ENCODE measurements at places on chromosomes 7 and 10.

GRCh38 chr7:87316097-87316700, 29.3 kb upstream of the CROT start:
- DNase-seq = no peak

GRCh38 chr7:112108981-112109380, 97.2 kb downstream of the DOCK4 start:
- no peak for DNase-seq

DNA sequence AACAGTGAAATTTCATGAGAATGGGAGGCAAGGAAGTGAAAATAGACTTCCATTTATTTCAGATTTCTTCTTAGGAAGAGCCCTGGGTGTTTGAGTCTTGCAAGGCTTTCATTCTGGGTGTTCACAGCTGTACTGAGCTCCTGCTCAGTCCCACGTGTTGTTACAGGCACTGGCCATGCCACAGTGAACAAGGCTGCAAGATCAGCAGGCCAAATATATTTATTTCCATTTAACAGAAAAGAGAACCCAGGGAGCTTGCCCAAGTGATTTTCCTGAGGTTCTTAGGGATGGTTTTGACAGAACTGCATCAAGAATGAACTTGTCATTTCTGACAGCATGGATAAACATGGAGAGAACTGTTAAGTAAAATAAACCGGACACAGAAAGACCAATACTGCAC, 54.5 kb upstream of the CD36 start:
- DNase-seq = no peak

DNA sequence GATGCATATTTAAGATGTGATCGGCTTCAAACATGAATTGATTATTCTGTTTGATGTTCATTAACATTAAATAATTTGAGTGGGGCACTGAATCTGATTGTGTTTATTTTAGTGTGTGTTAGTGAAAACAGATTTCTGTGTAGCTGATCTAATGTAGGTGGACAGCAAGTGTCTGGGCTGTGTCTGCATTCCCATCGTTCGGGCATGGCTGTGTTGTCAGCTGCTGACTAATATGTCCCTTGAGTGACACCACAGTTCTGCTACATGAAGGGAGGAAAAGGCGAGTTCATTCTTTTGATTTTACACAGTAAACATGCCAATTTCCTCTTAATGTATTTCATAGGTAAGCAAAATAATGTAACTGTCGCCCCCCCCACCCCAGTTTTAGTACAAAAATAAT, 203.0 kb downstream of the CNTNAP2 start:
- DNase-seq = no peak

GRCh38 chr10:86836044-86836443, 79.6 kb downstream of the BMPR1A start:
- DNase-seq = no peak

DNA sequence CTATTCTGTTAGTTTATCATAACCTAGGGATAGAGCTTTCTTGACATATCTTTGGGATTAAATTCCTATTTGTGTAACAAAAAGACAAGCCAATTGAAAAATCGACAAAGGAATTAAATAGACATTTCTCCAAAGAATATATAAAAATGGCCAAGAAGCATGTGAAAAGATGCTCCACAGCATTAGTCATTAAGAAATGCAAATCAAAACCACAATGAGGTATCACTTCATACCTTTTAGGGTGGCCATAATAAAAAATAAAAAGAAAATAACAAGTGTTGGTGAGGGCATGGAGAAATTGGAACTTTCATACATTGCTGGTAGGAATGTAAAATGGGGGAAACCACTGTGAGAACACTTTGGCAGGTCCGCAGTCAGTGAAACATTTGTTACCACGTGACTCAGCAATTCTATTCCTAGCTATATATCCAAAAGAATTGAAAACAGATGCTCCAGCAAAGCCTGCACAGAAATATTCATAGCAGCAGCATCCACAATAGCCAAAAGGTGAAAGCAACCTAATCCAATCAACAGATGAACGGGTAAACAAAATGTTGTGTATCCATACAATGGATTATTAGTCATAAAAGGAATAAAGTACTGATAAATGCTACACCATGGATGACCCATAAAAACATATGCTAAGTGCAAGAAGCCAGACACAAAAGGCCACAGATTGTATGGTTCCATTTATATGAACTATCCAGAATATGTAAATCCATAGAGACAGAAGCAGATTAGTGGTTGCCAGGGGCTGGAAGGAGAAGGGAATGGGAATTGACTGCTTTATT, 20.5 kb downstream of the SPAG6 start:
- no peak for DNase-seq

- DNase-seq = no peak
Observed at GRCh38 chr10:25017661-25018060, 1.2 kb downstream of the THNSL1 start.

GRCh38 chr7:111958431-111958830, 247.8 kb downstream of the DOCK4 start:
- no peak for DNase-seq

Data from BE2C (cell line).